ENCODE measurements at places on chromosomes 4 and X.

DNA sequence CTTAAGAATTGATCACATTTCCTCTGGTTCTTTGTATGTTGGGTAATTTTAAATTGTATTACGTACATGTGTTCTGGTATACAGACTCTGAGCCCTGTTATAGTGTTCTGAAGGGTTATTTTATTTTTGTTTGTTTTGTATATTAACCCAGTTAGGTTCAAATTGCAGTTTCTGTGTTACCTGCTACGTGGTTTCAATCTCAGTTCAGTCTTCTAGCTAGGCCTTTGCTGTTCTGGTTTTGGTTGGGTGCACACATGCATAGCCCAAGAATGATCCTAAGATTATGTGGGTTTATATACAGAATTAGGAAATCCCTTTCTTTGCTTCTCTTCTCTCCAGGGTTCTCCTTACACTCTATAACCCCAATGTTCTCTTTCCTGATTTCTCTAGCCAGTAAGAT, 161.0 kb downstream of the PPP1R2C start:
- no peak for DNase-seq

- no peak for DNase-seq
Observed at GRCh38 chr4:113943863-113944262, 35.6 kb downstream of the ARSJ start.

DNA sequence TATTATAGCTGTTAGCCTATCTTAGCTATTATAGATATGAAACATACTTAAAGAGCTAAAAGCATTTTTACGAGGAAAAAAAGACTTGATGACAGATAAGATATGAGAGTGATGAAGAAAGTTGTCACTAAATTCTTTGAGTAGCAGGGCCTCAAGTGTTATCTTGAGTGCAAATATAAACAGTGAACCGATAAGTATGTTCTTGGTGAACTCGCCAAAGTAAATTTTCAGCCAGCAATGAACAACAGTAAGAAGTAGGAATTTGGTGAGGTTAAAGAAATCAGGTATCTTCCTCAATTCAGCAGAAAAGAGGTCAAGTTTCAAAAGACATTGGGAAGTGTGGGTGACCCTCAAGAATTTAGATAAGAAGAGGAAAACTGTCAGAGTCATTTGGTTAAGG, 471.8 kb upstream of the FTHL17 start:
- DNase-seq: no peak

DNA sequence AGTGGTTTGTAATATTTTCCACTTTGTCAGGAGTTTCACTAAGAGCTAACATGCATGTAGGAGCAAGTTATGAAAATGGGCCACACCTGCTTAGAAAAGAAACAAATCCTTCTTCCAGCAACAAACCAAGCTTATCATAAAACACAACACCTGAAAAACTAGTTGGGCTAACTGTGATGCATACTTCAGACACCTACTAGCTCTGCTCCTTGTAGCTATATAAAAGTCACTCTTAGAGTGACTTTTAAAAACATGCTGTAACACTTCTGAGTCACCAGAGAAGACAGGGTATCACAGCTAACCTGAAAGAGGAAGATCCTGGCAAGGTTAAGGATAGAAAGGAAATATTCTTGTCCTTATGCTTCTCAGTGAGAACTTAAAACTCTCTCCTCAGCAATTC, 3.6 kb upstream of the SLAIN2 start:
- no peak for DNase-seq

DNA sequence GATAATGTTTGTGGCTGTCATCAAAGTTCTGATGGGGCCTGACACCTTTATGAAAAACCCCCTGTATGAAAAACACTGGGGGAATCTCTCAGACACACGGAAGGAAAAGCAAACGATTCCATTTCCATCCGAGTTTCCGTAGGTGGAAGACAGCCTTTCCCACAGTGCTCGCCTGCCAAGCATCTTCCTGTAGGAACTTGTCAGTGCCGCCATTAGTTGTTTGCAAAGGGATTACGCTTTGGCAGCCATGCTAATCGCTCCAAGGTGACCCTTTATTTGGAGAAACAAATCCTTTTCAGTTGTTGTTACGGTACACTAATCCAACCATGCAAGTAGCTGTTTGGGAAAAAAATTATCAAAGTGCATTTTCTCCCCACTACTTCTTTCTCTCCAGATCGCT, 44.4 kb upstream of the STOX2 start:
- DNase-seq: no peak
